ENCODE measurements at places on chromosomes 16 and 17.

GRCh38 chr16:89033796-89034572 lies 57.0 kb upstream of the CBFA2T3 start:
- no peak for DNase-seq

GRCh38 chr17:49739641-49740271 lies 24.2 kb downstream of the FAM117A start:
- DNase-seq: peak; percentile 90

DNA sequence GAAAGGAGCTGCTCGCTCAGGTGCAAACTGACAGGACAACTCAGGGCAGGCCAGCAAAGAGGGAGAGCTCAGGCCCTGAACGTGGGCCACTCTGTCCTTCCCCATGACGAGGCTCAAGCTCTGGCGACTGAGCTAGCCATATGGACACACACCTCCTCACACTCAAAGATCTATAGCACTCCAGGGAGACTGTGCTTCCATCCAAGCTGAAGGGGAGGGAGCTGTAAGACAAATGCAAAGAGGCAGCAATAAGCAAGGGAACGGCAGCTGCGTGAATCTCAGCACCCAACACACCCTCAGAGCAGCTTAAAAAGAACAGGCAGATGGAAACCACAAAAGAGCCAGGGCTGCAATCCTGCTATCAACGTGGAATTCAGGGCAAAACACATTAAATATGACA lies 13.5 kb downstream of the NUDT16L1 start:
- no peak for DNase-seq

DNA sequence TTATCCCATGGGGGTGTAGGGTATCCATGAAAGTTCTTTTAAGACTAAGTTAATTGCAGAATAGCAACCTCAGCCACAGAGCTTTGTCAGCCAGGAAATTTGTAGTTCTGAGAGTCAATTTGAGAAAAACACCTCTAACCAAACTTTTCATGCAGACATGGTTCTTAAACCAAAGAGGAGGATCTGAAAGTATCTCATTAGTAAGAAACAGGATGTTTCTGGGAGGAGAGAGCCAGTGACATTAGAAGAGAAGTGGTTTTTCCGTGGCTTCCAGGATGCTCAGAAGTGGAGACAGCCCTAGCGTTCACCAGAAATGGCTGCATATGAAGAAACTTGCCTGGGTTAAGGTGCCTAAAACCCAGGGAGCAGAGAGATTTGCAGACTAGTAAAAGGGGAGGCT lies 7.9 kb downstream of the GNAO1 start:
- DNase-seq: no peak

GRCh38 chr17:33205552-33205951 lies 87.5 kb downstream of the ASIC2 start:
- DNase-seq: no peak

GRCh38 chr16:74226338-74226954 lies 70.2 kb upstream of the PSMD7 start:
- DNase-seq: no peak

GRCh38 chr16:14150796-14151195 lies 79.7 kb downstream of the MRTFB start:
- DNase-seq: no peak

GRCh38 chr16:87661561-87661960 lies 59.3 kb downstream of the JPH3 start:
- DNase-seq: peak; percentile 38

DNA sequence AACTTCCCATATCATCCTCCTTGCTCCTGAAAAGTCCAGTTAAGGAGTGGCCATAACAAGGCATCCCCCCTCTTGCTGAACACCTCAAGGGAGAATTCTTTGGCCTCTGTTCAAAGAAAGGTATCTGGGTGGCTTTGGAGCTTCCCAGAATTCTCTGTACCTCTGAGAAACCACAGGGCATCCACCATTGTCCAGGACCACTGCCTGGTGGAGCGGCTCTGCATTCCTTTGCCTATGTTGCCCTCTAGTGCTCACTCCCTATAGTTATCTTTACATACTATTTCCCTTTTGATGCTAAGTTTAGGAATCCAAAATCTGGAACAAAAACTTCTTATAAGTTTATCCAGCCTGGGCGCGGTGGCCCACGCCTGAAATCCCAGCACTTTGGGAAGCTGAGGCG lies 30.3 kb downstream of the CHD9NB start:
- no peak for DNase-seq

GRCh38 chr16:30934827-30935557 lies 11.6 kb downstream of the FBXL19 start:
- DNase-seq: no peak

- peak; percentile 33 for DNase-seq
Observed at GRCh38 chr16:57283214-57283958, 1.1 kb downstream of the PLLP start.

DNA sequence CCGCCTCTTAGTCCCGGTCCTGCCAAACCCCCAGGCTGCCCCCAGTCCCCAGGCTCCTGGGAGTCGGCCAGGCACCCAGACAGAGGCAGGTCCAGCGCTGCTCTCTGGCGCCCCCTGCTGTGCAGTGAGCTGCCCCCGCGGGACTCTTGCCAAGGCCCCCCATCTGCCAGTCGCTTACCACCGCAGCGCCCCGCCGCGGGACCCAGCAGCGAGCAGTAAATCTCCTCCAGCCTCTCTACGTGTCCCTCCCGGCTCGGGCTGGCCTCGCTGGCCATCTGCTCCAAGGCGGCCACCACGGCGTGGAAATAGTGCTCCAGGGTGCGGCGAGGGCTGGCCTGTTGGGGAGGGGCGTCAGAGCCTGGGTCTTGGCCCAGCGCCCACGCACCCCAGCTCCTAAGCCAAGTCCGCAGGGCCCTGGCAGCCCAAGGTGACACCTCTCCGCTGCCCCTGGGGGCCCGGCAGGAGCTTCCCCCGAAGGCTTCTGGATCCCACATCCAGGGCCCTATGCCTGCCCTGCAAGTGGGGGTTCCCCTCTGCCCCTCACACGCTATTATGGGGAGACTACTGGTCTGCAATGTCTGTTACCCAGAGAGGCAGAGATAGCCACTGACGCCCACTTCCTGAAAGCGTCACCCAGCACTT lies 33.7 kb upstream of the MFSD6L start:
- no peak for DNase-seq

DNA sequence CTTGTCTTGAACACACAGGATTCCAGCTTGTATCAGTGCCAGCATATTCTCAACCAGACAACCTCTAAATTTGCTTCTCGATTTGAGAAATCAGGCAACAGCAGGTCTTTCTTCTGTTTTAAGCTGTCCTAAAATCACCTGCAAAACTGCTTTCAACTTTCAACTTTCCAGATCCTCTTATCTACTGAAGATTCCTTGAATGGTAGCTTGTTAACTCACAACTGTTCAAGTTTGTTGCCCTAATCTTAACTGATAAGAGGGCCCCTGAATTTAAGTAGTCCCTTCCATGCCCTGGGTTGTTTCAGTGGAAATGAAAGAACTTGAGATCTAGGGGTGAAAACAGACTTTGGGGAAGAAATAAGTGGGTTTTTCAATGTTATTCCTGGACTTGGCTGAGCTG lies 57.2 kb downstream of the CHD9 start:
- DNase-seq: no peak

DNA sequence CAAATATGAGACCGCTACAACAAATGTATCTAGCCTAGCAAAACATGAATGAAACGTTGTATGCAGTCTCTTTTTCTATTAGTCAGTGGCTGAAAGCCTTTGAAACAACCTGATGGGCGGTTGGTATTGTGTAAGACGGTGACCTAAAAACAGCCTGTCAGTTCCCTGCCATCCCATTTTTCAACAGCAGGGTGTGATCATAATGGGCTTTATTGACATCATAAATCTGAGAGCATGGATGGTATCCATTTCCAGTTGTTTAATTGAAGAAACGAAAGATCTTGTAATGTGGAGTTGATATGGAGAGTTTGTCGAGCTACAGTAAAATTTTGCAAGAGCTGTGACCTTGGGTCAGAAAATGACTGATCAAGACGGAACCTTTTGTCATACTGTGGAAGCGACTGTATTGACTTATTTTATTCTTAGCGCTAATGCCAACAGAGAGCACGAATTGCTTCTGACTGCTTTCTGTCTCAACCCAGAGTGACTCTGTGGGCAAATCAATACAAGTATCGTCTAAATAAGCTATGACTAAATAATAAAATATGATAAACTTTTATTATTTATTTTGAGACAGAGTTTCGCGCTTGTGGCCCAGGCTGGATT lies 12.3 kb upstream of the MEIOB start:
- no peak for DNase-seq

- DNase-seq: no peak
Observed at GRCh38 chr17:4208238-4208637, 55.5 kb downstream of the ANKFY1 start.

DNA sequence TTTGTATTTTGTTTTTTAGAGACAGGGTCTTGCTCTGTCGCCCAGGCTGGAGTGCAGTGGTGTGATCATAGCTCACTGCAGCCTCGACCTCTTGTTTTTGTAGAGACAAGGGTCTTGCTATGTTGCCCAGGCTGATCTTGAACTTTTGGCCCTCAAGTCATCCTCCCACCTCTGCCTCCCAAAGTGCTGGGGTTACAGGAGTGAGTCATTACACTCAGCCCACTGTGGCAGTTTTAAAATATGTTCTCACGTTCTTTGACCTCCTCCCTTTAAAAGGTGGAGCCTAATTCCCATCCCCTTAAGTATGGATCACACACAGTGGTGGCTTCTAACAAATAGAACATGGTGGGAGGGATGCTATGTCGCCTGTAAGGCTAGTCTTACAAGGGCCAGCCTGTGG lies 67.7 kb downstream of the ZDHHC7 start:
- no peak for DNase-seq

DNA sequence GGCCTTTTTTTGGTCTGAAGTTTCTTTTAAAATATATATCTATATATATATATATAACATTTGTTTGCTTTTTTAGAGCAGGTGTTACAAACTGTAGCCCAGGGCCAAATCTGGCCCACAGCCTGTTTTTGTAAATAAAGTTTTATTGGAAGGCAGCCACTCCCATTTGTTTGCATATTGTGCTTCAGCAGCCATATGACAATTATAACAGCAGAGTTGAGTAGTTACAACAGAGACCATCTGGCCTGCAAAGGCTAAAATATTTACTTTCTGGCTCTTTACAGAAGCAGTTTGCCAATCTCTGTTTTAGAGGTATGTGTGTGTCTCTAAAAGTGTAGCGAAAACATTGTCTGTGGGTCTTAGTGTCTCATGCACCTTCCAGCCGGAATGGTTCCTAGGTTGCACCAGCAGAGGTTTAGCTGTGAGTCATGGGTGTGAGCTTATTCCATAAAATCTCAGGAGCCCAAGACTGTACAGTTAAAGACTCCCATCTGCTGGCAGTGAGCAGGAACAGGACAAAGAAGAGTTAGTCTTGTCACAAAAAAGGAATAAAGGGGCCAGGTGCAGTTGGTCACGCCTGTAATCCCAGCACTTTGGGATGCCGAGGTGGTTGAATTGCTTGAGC lies 23.8 kb downstream of the LCMT1 start:
- no peak for DNase-seq

- no peak for DNase-seq
Observed at GRCh38 chr16:11955713-11956123, 9.3 kb upstream of the TNFRSF17 start.

- no peak for DNase-seq
Observed at GRCh38 chr16:3846595-3847091, 33.9 kb downstream of the CREBBP start.

DNA sequence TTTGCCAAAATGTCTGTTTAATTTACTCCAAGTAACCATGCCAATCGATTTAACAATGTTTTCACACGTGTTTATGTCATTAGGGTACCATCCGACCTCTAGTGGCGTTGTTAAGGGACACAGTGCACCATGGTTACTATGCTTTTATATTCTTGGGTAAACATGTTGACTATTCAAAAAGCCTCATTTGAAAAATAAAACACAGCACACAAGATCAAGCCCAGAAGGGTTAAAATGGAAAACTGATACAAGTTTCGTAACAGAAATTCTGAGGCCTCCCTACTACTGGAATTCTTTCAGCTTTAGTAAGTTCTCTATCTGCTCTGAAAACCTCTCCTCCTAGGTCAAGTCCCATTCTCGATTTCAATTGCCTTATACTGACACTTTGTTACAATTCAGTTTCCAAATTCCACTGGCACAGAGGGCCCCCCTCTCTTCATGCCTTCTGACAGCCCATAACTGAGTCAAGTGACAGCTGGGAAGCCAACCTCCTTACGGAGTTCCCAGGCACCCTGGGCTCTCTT lies 2.1 kb downstream of the CFAP20 start:
- DNase-seq: no peak

- DNase-seq: peak; percentile 12
Observed at GRCh38 chr17:223723-224471, 42.4 kb upstream of the DOC2B start.

DNA sequence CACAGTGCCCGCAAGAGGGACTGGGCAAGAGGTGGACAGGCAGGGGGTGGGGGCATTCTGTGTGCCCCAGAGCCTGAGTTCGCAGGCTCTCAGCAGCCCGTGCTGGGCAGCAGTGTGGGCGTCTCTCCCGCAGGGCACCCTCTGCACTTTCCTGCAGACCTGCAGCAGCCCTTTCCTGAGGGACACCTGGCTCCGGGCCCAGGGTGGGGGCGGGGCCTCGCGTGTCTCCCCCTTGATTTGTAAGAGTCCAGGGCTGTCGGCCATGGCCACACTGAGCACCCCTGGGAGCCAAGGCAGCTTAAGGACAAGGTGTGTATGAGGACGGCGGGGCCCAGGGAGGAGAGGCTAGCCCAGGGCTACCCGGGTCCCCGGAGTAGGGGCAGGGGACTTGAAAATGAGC lies 33.4 kb upstream of the SLC38A10 start:
- DNase-seq: no peak

Measured in left cardiac atrium (tissue), 4 donors.